ENCODE measurements at places on chromosomes 12 and 14. TPM values are rescaled to one million over a fixed set of nuclear protein-coding genes. Genes with fewer than 3 reads are reported as not detected.

Gene ALDH2
- total RNA-seq, result 71.8 TPM

Gene RPL36AL
- 213 TPM for total RNA-seq

Gene TSPAN19
- not detected for total RNA-seq

Gene WNT1
- total RNA-seq, result not detected

Gene ASCL1
- total RNA-seq, result not detected

Gene FLRT2
- total RNA-seq, result 8.3 TPM

Gene TMEM30B
- total RNA-seq, result 26.5 TPM

Gene TRPV4
- 3.8 TPM for total RNA-seq

Gene SERPINA10
- total RNA-seq, result not detected

Gene RPL10L
- total RNA-seq, result not detected

Gene TAS2R31
- 2.8 TPM for total RNA-seq

Gene MYO1H
- total RNA-seq, result 0.83 TPM

Gene TSHR
- total RNA-seq, result not detected

Gene KLHL28
- total RNA-seq, result 7.2 TPM

Gene RNASE3
- total RNA-seq, result not detected

Gene SLC6A13
- not detected for total RNA-seq

Gene GLIPR1L1
- not detected for total RNA-seq

Gene POTEG
- total RNA-seq, result not detected

Gene ZDHHC17
- 26.7 TPM for total RNA-seq

Gene REC8
- 3.3 TPM for total RNA-seq

Gene PRKD1
- 0.30 TPM for total RNA-seq

Gene AQP5
- total RNA-seq, result 42.2 TPM

Gene DTX1
- 1.1 TPM for total RNA-seq

Gene PEX5
- 15.5 TPM for total RNA-seq

Gene CCDC92
- total RNA-seq, result 12.4 TPM

Gene RPS6KL1
- total RNA-seq, result 1.3 TPM

Gene SYNDIG1L
- not detected for total RNA-seq

Gene RNASE4
- 4.2 TPM for total RNA-seq

Gene ANKRD33
- total RNA-seq, result 0.70 TPM

Gene ATN1
- 12.2 TPM for total RNA-seq

Gene KRT75
- not detected for total RNA-seq

Gene FAR2
- total RNA-seq, result 2.8 TPM

Gene SPRYD3
- total RNA-seq, result 29.3 TPM

Gene TMTC2
- total RNA-seq, result 21.7 TPM

Gene RFC5
- 11.5 TPM for total RNA-seq

Gene MUCL1
- total RNA-seq, result not detected

Gene NEMF
- 36.4 TPM for total RNA-seq

Gene RAD51AP1
- 4.4 TPM for total RNA-seq

Gene CFAP251
- 1.9 TPM for total RNA-seq

Gene DIO3
- 0.18 TPM for total RNA-seq

Gene GLI1
- 0.09 TPM for total RNA-seq

Gene AP1G2
- 58.0 TPM for total RNA-seq

Gene DBX2
- total RNA-seq, result not detected

Gene STAB2
- not detected for total RNA-seq

Gene PTCSC3
- not detected for total RNA-seq

Gene PSME2
- total RNA-seq, result 110 TPM

Gene BAZ1A
- total RNA-seq, result 57.5 TPM

All from esophagus squamous epithelium (tissue), 5 donors.